ENCODE measurements at places on chromosomes 2 and 18.

- DNase-seq = no peak
These were observed 50.0 kb downstream of the RHBDD1 start for GRCh38 chr2:226885769-226886435.

GRCh38 chr2:176097820-176098365, 1.7 kb upstream of the HOXD12 start:
- DNase-seq = no peak

DNA sequence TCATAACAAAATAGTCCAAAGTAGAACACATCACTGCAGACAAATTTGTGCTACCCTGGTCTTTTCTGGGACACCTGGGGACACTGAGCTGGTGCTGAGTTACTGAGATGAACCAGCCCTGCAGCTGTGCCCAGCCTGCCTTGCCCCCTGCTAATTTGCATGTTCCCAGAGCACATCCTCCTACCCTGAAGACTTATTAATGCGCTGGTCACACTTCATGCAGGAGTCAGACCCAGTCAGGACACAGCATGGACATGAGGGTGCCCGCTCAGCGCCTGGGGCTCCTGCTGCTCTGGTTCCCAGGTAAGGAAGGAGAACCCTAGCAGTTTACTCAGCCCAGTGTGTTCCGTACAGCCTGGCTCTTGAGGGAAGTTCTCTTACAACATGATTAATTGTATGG, 1518.3 kb downstream of the RPIA start:
- no peak for DNase-seq

DNA sequence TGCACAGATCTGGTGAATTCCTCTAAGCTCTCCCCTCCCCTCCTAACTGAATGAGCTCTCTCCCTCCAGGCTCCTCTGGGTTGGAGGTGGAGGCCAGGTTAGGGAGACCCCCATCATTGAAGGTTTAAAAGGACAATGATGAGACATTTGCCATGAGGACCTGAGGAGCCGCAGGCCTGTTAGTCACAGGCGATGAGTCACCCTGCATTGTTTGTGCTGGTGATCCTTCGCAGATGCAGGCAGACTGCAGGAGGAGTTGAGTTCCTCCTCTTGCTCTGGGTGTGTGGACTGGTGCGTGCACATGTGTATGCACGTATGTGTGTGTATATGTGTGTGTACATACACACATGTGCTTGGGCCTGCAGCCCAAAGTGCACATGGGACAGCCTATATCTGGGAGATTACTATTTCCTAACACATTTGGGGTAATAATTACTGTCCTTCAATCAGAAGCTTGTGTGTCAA, 42.0 kb downstream of the MCFD2 start:
- peak; percentile 98 for DNase-seq

DNA sequence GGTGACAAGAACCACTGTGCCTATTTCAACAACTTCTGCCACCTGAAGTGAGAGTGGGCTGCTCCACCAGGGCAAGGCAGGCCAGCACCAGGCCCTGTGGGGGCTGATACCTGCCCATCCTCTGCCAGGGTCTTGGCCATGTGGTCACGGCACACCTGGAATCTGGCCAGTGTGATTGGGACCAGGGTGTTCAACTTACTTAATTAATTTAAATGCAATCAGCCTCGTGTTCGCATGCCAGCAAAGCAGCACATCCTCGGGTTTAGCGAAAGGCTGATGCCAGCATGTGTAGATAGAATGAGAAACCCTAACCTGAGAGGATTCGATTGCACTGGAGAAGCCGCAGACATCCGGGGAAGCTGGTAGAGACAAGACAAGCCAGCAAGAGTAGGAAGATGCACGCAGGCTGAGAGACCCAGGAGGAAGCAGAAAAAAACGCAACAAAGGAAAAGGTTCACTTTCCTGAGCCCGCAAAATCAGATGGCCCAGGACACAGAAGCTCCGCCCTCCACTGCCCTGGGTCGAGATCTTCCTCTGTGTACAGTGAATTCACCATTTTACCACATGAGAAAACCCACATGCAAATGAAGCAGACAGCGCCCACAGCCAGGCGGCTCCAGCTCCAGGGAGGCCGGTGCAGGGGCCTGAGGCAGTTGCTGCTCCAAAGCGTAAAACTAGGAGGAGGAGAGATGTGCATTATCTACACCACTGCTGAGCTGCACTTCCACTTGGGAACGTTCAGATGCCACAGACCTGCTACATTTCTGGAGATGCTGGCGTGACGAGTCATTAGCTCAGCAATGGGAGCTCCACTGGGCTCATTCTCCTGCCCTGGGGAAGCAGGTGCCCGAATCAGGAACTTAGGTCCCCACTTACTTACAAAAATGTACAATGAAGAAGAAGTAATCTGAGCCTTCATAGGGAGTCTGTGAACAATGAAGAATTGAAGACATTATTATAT, 92.1 kb downstream of the TMEM18 start:
- DNase-seq = no peak

- no peak for DNase-seq
These were observed 437.7 kb downstream of the NRXN1 start for GRCh38 chr2:50594233-50594632.

DNA sequence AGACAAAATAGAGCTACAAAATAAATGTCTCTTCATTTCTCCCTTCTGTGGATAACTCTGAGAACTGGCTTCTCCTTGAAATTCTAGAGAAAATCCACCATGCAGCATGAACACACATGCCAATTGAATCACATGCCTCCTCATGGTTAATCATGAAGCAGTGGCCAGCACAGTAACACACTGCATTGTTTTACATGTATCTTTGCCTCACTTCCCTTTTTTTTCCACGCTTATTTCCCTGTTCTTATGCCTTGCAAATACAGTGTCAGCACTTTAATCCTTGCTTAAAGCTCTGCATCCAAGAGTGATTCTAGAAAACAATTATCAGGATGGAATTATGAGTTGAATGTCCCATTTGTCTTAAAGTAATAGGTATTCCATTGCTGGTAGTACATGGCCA, 50.3 kb upstream of the ZBTB7C start:
- DNase-seq = no peak

GRCh38 chr2:228409493-228409892, 228.0 kb upstream of the SPHKAP start:
- no peak for DNase-seq

- DNase-seq = peak; percentile 26
These were observed 68.1 kb upstream of the SPTBN1 start for GRCh38 chr2:54388076-54388475.

DNA sequence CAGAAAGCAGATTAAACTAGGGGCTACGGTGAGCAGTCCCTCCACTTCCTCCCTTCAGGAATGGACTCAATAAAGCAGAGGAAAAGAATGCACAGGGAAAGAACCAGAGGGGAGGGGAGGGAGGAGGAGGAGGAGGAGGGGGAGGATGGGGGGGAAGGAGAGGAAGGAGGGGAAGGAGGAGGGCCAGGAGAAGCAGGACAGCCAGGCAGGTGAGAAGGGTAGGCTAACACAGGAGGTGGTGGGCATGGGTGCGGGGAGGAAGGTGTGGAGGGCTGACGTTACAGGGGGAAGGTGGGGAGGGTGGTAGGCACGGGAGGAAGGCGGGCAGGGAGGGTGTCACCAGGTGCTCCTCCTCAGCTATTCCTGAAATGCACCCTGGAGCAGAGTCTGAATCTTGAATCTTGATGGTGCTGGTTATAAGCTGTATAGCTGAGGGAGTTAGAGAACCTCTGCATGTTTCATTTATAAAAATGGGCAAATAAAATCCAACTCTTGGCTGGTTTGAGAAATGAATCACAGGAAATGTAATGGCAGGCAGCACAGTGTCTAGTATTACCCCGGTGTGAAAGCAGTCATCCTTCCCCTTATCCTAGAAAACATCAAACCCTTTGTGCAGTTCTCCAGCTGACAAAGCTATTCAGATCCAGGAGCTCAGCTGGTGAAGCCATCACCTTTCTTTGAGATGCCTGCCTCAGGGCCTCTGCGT, 3.4 kb downstream of the TMEM18 start:
- DNase-seq = no peak

DNA sequence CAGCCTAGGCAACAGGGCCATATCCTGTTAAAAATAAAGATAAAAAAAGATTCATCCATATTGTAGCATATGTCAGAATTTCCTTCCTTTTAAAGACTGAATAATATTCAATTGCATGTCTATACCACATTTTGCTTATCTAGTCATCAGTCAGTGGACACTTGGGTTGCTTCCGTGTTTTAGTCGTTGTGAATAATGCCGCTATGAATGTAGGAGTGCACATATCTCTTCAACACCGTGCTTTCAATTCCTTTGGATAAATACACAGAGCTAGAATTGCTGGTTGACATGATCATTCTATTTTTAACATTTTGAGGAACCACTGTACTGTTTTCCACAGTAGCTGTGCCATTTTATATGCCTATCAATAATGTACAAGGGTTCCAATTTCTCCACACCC, 14.0 kb upstream of the PLB1 start:
- DNase-seq = no peak

DNA sequence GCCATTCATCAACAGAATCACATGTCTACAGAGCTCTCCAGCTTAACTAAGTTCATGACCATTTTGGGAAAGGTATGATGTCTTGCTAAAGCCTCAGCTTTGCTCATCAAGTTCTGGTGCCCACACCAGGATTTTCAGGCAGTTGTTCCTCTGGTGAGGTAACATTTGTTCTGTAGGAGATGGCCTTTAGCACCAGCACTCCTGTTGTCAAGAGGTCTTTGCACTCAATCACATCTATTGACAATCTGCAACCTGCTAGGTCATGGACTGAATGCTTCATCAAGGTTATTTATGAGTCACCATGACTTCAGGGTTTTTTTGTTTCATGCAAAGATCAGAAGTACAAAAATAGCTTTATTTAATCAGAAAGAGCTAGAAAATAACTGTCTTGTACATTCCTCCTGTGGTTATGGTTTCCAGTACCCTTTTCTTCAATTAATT, 36.6 kb upstream of the VIT start:
- DNase-seq = no peak

GRCh38 chr2:62038975-62039771, 133.7 kb downstream of the COMMD1 start:
- peak; percentile 36 for DNase-seq

- DNase-seq = no peak
These were observed 609.0 kb downstream of the DCC start for GRCh38 chr18:52948868-52949444.

DNA sequence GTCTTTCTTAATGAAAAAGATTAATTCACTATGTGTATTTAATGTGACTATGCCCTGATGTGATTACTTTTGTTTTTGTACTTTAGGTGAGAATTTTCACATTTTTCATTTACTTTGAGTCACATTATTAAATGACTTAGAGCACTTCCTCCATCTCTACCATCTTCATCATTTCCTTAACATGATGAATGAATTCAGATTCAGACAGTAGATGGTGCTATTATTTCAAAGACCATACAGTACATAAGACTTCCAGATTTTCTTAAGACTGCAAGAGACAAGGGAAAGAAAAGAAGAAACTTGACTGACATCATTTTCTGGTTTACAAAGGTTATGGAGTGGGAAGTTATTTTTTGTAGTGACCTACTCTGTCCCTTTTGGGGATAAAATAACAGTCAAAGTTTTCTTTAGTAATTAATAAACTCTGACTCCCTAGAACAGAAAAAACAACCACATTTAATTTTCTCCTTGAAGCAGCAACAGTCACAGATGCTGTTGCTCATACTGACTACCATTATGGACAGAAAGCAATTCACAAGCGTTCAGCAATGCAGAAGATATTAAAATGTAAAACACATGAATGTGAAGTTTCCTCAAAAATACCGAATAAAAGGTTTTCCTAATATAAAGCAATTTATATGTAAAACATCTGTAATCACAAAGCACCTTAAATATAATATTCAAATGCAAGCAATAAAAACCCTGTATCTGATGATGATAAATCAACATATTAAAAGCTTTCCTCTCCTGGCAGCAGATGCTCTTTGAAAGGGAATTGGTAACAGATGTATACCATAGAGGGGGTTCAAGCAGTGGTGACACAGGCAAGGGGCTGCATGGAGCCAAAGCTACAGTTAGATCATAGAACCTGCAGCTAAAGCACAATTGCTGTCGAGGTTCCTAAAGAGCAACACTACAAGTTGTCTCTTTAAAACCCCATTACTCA, 1010.9 kb upstream of the NXPH2 start:
- no peak for DNase-seq

DNA sequence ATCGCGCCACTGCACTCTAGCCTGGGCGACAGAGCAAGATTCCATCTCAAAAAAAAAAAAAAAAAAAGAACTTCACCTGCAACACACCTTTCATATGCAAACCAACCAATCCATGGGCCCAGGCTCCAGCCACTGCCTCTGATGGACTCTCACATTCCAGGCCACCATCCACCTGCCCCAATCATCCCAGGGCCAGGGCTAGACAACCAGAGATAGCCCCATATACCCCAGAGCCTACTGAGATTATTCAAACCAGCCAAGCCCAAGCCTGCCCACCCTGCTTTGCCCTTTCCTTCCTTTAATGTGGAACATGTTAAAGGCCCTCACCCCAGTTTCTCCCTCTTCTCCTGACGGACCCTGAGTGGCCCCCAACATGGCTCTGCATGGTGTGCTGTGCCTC, 57.0 kb downstream of the MRPL35 start:
- DNase-seq = no peak

Measured in fibroblast of skin of left biceps (primary cell).